ENCODE measurements at places on chromosomes 4 and X.

DNA sequence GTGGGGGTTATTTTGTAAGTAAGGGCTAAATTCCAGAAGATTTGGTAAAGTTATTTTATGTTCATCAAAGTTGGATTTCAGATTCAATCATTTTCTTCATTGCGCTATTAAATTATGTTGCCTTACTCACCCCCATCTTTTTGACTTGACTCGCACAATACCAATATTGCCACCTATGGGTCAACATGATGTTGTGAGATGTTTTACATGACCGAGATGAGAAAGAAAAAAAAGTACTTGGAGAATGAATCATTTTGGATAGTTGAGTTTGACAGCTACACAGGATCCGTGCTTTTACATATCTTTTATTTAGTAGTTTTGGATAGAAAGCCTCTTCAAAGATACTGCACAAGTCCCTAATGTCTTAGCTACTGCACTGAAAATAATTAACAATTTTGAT, 224.2 kb upstream of the EMCN start:
- no peak for DNase-seq

GRCh38 chr4:78707268-78707667, 68.9 kb upstream of the BMP2K start:
- no peak for DNase-seq

DNA sequence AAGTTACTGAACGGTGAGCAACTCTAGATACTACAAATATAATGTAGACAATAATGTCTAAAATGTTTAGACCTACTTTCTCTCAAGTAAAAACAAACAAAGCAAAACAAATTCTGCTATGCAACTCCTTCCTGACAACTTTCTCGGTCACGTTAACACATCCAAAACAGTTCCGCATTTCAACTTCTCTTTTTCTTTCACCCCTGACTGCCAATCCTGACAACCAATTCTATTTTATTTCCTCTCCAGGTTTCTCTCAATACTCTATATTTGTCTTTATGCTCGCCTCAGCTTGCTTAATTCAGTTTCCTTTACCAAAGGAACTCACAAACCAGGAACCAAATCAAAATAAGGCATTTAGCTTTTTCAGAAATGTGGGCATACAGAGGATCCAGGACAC, 513.0 kb downstream of the FSTL5 start:
- DNase-seq, result no peak

DNA sequence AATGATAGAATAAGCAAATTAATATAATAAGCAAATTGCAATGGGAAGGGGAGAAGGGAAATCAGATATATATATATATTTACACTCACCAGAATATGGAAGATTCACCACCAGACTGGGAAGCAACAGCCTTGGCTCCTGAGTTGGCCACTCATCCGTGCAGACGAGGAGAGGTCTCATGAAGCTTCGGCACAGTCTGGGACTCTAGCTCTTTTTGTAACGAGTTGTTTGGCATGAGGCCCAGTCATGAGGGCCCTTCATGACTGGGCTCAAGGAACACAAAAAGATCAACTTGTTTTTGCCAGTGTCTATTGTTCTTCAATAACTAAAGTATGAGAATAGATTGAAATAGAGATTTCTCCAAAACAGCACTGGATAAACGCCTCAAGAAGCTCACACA, 176.4 kb downstream of the ADGRA3 start:
- no peak for DNase-seq

GRCh38 chrX:136710325-136710951, 62.5 kb downstream of the CD40LG start:
- no peak for DNase-seq

GRCh38 chr4:137266511-137266910, 265.8 kb downstream of the PCDH18 start:
- no peak for DNase-seq

GRCh38 chrX:133265331-133265730, 47.2 kb upstream of the TFDP3 start:
- no peak for DNase-seq

- DNase-seq, result no peak
These were observed 1.8 kb downstream of the SPCS3 start for GRCh38 chr4:176321589-176321988.

- DNase-seq, result no peak
These were observed 80.4 kb downstream of the MTMR1 start for GRCh38 chrX:150773634-150774033.

GRCh38 chr4:86452422-86452891, 92.6 kb upstream of the MAPK10 start:
- DNase-seq, result no peak

GRCh38 chr4:141102367-141102766, 30.9 kb downstream of the RNF150 start:
- DNase-seq, result no peak

GRCh38 chr4:165905405-165906027, 32.5 kb downstream of the TLL1 start:
- no peak for DNase-seq

DNA sequence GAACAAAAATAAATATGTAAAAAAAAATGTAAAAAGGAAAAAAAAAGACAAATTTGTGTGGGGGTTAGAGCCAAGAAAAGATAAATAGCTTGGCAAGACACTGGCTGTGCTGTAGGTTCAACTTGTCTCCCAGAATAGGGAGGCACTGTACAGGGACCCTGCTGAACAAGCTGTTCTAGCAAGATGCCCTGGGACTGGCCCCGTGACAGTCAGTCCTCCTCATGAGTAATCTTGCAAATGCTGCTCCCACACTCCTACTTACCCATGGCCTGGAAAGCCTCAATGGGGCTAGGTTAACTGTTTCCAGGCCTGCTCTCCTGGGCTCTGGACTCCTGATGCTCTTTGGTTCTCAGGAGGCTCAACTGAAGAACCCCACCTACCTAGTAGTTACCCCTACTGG, 106.8 kb downstream of the ATG4A start:
- DNase-seq, result no peak

GRCh38 chrX:5791721-5792120, 436.9 kb downstream of the NLGN4X start:
- no peak for DNase-seq

DNA sequence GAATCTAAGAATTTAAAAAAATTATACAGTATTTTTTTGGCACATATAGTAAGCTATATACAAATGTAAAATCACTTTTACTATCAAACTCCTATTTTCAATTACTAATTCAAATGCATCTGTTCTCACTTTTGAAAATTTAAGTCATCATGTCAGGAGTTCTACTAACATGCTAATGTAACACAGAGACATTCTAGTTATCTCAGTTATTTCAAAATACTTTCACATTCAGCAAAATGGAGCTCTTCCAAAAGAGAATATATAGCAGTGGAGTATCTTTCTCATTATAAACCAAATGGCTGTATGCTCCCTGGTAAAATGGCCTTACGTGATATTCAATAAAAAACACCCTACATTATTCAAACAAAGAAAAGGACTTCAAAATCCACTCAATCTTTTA, 42.3 kb downstream of the RFC1 start:
- no peak for DNase-seq

- DNase-seq, result no peak
These were observed 119.2 kb upstream of the STIM2 start for GRCh38 chr4:26741491-26741871.

DNA sequence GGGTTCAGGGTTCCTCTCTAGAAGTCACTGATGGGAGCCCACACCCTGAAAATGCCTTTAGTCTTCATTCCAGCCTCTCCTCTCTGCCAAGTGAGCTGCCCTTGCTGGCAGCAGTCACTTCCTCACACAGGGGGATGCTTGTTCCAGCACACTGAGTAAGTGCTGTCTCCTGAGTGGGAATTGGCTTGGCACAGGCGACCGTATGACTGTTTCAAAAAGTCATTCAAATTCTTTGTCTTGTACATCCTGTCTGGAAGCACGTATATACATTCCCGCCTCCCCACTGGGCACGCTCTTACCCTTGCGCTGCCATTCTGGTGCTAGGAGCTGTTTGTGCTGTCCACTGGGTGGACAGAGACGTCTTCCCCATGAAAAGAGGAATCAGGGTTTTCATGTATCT, 40.2 kb upstream of the CD99 start:
- DNase-seq, result no peak

DNA sequence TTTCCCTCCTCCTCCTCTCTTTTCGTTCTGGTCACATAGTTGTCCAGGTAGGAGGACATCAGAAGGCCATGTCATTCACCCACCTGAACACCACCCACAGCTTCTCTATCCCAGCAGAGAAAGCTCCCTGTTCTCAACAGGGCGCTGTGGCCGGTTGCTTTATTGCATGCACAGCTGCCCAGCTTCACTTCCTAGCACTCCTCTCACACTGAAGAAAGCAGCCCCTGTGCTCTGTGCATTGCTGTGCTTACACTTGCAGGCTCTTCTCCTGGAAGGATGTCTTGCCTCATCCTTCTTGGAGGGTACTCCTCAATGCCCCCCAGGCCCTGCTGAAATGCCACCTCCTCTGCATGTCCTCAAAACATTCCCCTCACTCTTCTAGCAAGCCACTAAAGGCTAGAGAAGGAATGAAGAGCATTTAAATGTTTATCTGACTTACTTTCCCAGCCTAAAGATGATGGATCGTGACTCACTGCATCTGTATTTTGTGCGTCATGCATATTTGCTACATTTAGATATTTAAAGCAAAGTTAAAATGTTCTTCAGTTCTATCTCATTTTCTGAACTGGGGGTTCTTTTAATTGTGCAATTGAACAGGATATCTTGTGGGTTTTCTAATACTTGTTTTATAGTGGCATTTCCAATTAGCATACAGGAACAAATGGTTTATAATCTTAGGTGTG, 186.4 kb upstream of the PUDP start:
- DNase-seq, result no peak

GRCh38 chrX:124634363-124634762, 288.0 kb downstream of the SH2D1A start:
- DNase-seq, result no peak

- no peak for DNase-seq
These were observed 14.0 kb downstream of the PF4 start for GRCh38 chr4:73967866-73968265.

GRCh38 chrX:139423186-139423585, 107.4 kb upstream of the F9 start:
- DNase-seq, result no peak

DNA sequence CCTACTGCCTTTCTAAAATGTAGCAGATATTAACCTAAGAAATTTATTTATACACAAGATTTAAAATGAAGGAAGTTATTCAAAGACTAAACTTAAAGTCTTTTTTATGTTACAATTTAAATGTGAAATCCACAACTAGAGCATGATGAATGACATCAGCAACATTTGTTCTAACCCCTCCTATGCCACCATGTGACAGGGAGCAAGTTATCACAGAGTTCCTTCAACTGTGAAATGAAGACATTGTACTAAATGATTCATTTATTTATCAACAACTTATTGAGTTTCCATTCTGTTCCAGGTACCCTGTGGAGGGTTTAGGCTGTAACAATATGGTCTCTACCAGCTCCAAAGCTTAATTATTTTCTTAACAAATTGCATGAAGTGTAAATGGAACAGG, 76.9 kb downstream of the SLC39A8 start:
- DNase-seq, result no peak

DNA sequence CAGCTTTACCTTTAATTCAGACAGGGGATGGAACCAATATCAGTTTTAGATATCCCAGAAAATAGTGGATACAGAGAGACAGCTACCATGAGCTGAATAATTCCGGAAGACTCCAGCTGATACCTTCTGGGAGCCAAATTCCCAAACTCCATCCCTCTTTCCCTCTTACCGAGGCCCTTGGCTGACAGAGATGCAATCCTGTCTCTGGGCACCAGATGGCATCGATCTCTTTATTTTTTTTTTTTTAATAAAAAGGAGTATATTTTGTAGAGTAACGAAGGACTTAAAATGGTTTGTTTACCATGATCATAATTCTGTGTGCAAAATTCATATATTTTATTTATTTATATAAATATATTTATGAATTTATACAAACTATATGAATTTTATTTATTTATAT, 31.0 kb downstream of the RAB40A start:
- no peak for DNase-seq

DNA sequence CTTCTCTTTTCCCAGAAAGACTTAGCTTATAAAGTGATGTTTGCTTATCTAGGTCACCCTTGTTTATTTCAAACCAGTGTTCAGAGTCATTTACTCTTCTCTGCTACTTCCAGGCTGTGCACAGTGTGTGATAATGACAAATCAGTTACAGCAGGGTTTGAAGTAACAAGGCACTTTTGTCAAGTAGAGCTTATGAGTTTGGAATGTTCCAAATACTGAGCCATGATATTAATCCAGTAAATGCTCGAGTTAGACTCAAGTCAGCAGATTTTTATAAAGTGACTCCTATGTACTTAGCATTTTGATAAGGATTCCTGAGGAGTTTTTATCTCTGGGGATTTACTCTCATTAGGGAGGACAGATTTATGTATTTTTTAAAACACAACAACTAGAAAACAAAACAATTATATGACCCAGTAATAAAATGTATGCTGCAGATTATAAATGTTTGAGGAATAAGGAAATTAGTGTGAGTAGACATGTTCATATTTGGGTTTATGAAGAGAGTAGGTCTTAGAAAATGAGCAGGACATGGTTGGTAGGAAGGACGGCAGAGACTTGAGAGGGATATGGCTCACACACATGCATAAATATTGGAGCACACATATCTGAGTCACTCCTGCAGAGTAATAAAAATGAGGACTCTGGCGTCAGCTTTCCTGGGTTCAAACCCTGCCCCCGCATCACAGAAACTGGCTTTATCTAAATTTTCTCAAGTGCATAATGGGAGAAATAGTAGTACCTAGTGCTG, 271.2 kb downstream of the FBXO8 start:
- no peak for DNase-seq

- no peak for DNase-seq
These were observed 60.8 kb upstream of the DIPK2B start for GRCh38 chrX:45261471-45261870.

- no peak for DNase-seq
These were observed 39.4 kb downstream of the ERVMER34-1 start for GRCh38 chr4:52711834-52712250.

GRCh38 chr4:6027392-6027791, 9.2 kb upstream of the C4orf50 start:
- DNase-seq, result no peak

Measured in RWPE2 (cell line).